Aorta (tissue), 5 donors: ENCODE measurements at places on chromosomes 11 and 22. TPM values are rescaled to one million over a fixed set of nuclear protein-coding genes. Genes with fewer than 3 reads are reported as not detected.
A peak's percentile ranks its signal among the peaks of the same experiment; 100 is the strongest.

- no peak for DNase-seq
- no peak overlapping the region for H3K27ac ChIP-seq
- H3K36me3 ChIP-seq = no peaks in the 10 kb centered on the region
- H3K4me3 ChIP-seq = no peak overlapping the region
Observed at GRCh38 chr11:86016451-86016850, 52.4 kb downstream of the PICALM start.

- no peak for DNase-seq
- H3K36me3 ChIP-seq = no peaks in the 10 kb centered on the region
- H3K27me3 ChIP-seq = no peaks in the 10 kb centered on the region
- no peak overlapping the region for H3K27ac ChIP-seq
- no peak overlapping the region for H3K4me3 ChIP-seq
Observed at GRCh38 chr11:111352231-111352746, 26.8 kb downstream of the POU2AF1 start.

Gene MRGPRX4
- total RNA-seq = not detected

DNA sequence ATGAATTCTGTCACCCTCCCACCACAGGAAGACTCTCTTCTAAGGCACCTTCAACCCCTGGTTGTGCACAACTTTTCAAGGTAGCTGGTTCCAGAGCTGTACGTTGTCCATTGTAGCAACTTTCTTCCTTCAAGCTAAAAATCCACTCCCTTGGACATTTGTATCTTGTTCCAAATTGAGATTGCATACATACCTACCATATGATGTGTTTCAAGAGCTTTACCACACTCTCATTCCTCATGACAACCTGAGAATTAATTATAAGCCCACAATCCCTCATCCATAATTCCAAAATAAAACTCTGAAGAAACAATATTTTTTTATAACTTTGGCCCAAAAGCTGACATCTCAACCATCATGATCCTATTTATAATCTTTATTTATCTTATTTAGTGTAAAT lies 3.0 kb downstream of the OR52W1 start:
- no peak overlapping the region for H3K27ac ChIP-seq
- no peaks in the 10 kb centered on the region for H3K27me3 ChIP-seq
- H3K36me3 ChIP-seq = peaks cover 4% of the 10 kb centered on the region
- no peaks in the 10 kb centered on the region for H3K4me1 ChIP-seq

Gene MPEG1
- 27.1 TPM for total RNA-seq

DNA sequence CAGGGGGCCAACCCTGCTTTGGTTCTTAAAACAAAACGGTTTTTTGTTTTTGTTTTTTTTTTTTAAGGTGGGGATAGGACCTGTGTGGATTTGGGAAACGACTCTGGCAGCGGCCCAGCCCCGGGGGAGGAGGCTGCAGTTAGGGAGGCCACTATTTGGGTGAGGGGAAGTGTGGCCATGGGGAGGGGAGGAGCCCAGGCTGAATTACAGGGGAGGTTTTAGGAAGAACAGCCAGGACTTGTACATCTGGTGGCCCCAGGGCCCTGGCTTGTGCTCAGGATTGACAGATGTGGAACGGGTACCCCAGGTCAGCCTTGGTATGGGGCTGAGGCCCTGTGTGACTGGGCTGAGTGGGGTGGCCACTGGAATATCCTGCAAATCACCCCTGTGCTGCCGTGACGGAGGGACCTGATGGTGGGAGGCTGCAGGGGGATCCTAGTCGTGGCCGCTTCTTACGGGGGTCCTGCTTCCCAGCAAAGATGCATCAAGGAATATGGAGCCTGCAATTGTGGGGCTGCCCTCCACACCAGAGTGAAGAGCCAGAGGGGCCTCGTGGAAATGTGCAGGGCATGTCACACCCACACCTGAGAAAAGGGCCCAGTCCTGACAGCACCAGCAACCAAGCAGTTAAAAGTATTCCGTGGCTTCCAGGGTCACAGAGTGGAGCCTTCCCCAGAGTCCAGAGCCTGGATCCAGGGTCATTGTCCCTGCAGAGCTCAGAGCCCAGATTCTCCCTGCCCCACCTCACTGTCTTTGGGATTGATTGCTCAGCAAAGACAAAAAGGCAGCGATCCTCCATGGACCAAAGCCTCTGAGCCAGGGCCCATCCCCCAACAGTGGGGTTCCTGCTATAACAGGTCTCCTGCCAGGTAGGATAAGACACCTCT lies 55.2 kb upstream of the WNT7B start:
- H3K36me3 ChIP-seq = no peaks in the 10 kb centered on the region
- H3K27me3 ChIP-seq = no peaks in the 10 kb centered on the region
- H3K27ac ChIP-seq = no peak overlapping the region
- no peak for DNase-seq
- H3K4me3 ChIP-seq = no peak overlapping the region
- H3K4me1 ChIP-seq = no peaks in the 10 kb centered on the region

GRCh38 chr11:119999220-119999619 lies 138.7 kb downstream of the TRIM29 start:
- no peak overlapping the region for H3K4me3 ChIP-seq
- no peak overlapping the region for H3K27ac ChIP-seq
- H3K27me3 ChIP-seq = no peaks in the 10 kb centered on the region
- no peak for DNase-seq

DNA sequence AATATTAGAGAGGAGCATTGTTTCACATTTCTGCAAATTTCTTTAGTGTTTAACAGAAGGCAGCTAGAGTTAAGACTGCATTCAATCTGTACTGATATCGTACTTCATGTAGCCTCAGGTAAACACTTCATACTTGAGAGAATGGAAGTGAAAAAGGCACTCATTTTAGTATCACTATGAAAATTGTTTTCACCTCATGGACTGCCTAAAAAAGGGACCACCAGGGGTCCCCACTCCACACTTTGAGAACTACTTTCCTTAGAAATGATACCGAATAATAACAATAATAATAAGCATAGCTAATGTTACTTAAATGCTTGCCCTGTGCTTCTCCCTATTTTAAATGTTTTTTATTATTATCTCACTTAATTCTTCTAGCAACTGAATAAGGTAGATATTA lies 95.1 kb downstream of the BLID start:
- H3K4me1 ChIP-seq = no peaks in the 10 kb centered on the region
- H3K27ac ChIP-seq = no peak overlapping the region
- DNase-seq = no peak
- H3K4me3 ChIP-seq = no peak overlapping the region

DNA sequence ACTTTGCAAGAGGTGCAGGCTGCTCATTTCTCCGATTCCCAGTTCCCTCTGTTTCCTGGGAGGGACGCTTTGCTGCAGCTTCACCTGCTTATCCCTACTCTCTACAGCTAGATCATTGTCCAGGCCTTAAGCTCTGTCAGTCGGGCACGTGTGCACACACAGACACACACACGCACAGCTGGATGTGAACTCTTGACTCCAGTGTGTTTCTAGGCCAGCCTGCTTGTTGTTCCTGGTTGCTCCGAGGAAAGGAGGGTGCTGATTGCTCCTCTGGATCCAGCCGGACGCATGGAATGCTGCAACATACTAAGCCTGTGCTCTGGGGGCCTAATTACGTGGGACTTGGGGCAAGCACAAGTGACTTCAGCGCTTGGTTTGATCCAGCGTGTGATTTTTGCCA lies 19.7 kb downstream of the ZNRF3 start:
- no peaks in the 10 kb centered on the region for H3K27me3 ChIP-seq
- H3K4me3 ChIP-seq = no peak overlapping the region
- no peaks in the 10 kb centered on the region for H3K36me3 ChIP-seq

GRCh38 chr11:134682577-134682976 lies 270.5 kb upstream of the B3GAT1 start:
- no peak overlapping the region for H3K4me3 ChIP-seq
- H3K4me1 ChIP-seq = no peaks in the 10 kb centered on the region
- DNase-seq = peak; percentile 52
- no peak overlapping the region for H3K27ac ChIP-seq
- no peaks in the 10 kb centered on the region for H3K36me3 ChIP-seq
- no peaks in the 10 kb centered on the region for H3K27me3 ChIP-seq
